ENCODE measurements at places on chromosomes 16 and 17.

GRCh38 chr16:54282202-54282927, 4.2 kb downstream of the IRX3 start:
- peak; percentile 76 for DNase-seq

DNA sequence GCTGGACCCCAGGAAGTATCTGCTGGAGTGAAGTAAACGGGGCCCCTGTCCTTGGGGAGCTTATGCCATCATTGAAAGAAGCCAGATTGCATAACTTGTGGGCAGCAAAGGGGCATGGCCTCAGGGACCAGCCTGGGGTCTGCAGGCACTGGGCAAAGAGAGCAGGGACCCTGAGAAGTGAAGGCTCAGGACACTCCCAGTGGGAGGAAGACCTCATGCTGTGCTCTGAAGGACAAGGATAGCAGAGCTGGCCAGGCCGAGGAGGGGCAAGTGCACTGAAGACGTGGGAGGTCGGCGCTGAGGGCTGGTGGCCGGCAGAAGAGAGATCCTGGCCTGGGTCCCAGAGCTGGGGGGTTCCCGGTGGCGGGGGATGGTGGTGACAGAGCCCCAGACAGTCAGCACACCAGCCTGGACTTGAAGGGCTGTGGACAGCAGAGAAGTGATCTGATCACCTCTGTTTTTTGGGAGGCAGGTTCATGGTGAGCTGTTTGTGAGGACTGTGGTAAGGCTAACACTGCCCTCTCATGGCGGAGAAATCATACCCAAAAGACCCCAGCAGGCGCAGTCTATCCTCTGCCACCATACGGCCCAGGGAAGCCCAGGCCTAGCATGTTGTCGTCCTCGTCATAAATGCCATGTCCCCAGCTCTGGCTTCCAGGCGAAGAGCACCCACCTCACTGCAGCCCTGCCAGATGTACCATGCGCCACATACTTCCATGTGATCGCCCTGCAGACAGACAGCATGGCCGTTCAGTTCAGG, 7.1 kb upstream of the CNP start:
- DNase-seq, result peak; percentile 26

- no peak for DNase-seq
Observed at GRCh38 chr16:67760956-67761230, 41.8 kb upstream of the GFOD2 start.

DNA sequence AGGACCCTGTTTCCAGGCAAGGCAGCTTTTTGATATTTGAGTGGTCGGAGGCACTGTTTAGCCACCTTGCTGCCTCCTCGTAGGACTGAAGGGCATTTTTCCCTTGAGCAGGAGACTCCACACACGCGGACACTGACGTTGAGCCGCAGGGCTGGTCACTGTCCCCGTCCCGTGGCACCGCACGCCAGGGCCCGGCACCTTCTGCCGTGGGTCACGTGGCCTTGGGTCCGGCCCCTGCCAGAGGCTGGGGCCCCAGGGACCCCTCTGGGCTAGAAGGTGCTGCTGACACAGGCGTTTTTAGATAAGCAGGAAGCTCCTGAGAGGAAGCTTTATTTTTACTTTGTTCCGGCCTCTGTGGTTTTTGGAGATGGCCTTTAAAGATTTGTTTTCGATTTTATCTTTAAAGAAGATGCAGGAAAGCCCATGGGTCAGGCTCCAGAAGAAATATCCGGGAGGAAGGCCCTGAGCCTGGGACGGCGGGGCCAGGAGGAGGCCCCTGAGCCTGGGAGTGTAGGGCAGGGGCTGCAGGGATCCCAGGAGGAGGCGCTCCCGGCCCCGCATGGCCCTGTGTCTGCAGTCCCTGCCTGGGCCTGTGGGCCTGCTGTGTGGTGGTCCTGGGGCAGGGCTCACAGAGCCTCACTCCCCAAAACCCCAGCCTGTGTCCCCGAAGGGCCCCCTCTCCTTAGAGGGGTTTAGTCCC, 30.5 kb upstream of the GNG13 start:
- no peak for DNase-seq

DNA sequence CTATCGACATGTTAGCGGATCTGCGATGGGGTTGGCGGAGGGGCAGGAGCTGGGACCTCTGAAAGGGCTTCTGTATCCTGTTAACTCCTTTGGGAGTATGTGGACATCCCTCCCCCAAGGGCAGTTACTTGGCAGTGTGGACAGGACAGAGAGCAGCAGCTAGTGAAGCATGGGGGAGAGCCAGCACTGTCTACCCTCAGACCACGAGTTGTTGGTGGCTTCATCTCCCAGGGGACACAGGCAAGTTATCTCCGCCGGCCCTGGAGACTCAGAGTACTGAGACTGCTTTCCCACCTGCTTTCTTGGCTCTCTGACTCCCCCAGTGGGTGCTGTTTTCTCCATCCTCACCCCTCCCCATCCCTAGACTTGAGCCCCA, 5.3 kb upstream of the GFAP start:
- no peak for DNase-seq

GRCh38 chr16:72961115-72961832, 86.7 kb downstream of the ZFHX3 start:
- DNase-seq, result no peak

GRCh38 chr16:86492961-86493629, 17.2 kb upstream of the FOXF1 start:
- no peak for DNase-seq

- no peak for DNase-seq
Observed at GRCh38 chr17:17612085-17613022, 20.8 kb upstream of the PEMT start.

DNA sequence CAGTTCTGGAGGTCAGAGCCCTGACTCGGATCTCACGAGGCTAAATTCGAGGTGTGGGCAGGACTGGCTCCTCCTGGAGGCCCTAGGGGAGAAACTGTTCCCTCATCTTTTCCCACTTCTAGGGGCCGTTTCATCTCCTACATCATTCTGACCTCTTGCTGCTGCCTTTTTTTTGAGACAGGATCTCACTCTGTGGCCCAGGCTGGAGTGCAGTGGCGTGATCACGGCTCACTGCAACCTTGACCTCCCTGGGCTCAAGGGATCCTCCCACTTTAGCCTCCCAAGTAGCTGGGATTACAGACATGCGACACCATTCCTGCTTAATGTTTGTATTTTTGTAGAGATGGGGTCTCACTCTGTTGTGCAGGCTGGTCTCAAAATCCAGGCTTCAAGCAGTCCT, 244.1 kb upstream of the GSE1 start:
- DNase-seq, result no peak

DNA sequence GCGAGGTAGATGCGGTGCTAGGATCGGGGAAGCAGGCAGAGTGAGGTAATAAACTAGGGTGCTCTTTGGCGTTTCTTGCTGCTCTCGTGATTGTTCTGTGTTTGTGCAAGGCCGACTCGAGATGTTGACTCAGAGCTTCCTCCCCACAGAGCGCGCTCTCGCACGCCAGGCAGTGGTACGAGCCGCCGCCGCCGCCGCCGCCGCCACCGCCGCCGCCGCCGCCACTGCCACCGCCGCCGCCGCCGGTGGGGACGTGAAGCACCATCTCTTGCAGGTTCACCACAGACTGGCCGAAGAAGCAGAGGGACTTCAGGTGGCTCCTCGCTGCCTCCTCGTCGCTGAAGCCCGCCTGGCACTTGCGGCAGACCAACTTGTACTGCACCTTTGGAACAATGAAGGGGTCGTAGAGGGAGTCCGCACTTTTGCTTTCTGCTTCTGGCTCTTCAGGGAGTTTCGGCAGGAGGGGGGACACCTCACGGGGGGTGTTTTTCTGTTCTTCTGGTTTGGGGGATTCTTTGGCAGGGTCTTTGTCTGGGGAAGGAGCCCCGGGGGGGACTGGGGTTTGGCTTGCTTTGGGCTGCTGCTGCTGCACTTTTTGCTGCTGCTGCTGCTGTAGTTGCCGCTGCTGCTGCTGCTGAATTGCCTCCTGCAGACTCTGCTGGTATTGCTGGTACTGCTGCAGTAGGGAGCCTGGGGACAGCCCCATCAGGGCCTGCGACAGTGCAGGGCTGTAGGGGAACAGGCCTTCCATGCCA, 260.2 kb downstream of the ZFHX3 start:
- DNase-seq, result peak; percentile 67

GRCh38 chr17:41498276-41498675, 7.1 kb downstream of the KRT13 start:
- DNase-seq, result no peak

GRCh38 chr16:86751076-86752030, 173.0 kb downstream of the FOXL1 start:
- no peak for DNase-seq

- DNase-seq, result no peak
Observed at GRCh38 chr17:81135505-81136278, 29.6 kb upstream of the PVALEF start.

DNA sequence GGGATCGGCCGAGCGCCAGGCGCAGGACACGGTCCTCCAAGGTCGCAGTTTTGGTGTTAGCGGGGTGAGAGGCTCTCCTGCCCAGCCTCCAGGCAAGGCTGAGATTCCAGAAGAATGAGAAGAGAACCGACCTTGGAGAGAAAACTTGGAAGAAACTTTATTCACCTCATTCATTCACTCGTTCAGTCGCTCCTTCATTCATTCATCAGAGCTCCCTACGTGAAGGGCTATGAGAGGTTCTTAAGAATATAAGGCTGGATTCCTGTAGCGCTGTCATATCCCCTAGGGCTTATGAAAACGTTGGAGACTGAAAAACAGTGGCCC, 991 bp upstream of the MYH10 start:
- no peak for DNase-seq

GRCh38 chr17:63675231-63675606, 24.7 kb downstream of the LIMD2 start:
- DNase-seq, result no peak

GRCh38 chr16:47524007-47524405, 62.9 kb downstream of the PHKB start:
- DNase-seq, result no peak

DNA sequence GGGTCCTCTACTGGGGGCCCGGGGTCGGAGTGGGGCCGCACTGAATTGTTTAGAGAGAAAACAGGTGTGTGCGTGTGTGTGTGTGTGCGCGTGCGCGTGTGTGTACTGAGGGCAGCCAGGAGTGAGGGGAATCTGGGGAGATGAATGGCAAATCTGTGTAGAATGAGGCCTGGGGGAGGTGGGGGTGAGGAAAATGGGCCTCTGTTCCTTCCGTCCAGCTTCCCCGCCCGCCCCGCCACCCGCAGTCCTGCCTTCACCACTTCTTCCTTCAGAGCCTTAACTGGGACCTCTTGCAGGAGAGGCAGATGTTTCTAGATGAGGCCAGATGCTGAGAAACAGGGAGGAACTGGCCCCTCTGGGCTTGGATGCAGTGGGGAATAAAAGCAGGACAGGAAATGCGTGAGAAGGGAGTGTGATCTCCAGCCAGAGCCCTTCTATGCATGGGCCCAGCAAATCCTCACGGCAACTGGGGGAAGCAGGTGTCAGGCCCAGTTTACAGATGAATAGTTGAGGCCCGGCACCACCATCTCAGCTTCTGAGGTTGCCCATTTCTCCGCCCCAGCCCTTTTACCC, 29.7 kb upstream of the NGFR start:
- no peak for DNase-seq

DNA sequence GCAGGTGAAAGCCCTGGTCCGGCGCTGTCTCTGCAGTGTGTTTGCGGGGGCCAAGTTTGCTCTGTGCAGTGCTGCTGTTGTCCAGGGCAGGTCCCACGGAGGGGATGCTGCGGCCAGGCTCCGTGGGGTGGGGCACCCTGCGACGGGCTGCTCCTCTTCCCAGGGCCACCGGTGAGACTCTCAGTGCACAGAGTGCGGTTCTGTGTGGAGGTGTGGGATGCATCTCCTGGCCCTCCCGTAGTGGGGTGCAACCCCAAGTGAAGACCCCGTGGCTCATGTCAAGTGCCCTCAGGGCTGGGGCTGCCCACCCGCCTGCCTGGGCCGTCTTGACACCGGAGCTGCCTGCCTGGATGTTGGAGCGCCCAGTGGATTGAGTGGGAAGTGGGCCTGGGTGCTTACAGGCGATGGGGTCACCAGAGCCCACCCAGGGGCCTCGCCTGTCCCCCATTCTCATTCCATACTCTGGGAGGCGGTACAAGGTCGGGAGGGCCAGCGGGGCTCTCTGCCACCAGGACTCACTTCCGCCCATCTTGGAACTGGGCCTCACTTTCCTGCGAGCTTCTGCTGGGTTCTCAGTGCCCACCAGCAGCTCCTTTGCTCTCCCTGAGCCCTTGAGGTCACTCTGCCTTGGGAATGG, 119.9 kb downstream of the BANP start:
- peak; percentile 37 for DNase-seq

GRCh38 chr17:6948976-6949375, 46.9 kb upstream of the ALOX12 start:
- no peak for DNase-seq

DNA sequence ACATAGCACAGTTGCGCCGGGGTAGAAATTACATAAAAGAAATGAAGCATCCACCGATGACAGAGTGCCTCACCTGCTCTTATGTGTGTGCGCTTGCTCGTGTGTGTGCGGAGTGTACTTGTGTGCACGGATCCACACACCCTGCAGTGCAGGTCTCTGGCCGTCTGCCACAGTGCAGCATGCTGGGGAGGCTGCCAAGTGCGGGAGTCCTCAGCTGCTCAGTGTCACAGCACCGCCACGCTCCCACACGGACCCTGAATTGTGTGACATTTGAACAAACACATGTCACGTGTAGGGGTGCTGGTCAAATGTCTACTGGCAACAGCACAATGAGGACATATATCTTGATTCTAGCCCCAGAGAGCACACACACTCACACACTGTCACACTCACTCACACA, 243.0 kb upstream of the MYOCD start:
- peak; percentile 27 for DNase-seq

- peak; percentile 72 for DNase-seq
Observed at GRCh38 chr17:78128551-78129350, at the start of gene TMC6. TMC6 (minus strand) TSS chr17:78128755; CDS start chr17:78126832, 1,923 bp downstream.

GRCh38 chr17:58415371-58416055, 1.8 kb downstream of the RNF43 start:
- peak; percentile 59 for DNase-seq

GRCh38 chr17:75590849-75591721, 3.5 kb downstream of the MYO15B start:
- peak; percentile 15 for DNase-seq

DNA sequence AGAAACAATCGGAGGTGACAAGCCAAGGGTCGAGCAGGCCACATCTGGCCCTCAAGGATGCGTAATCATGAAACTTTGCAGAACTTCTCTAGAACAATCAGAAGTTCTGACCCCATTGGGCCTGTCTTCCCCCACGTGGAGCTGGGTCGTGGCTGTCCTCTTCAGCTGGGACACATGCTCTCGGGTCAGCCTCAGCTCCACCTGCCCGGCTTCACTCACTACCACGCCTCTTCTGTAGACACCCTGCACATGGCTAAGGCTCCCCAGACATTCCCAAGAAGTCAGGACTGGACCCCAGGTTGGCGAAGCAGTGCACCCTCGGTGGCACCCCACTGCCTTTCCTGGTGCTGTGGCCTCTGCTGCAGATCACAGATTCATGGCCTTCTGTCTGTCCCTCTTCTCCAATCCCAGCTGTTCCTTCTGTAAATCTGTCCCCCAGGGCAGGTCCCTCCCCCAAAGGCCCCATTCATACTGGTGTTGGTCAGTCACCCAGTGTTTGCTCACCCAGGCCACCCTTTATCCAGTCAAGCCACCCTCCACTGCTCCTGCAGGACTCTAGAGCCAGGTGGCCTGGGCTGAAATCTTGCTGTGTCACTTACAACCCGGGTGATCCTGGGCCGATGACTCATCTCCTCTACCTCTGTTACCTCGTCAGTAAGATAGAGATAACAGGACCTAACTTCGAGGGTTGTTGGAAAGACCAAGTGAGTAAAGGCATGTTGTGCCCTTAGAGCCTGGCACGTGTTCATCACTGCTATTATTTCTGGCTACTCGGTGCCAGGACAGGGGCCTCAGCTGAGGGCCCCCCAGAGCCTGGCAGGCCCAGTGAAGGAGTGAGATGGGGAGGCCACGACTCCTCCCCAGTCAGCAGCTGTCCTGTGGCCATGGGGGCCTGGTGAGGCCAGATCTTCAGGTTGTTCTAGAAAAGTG, 1.4 kb upstream of the SLC5A11 start:
- DNase-seq, result no peak

All from heart left ventricle (tissue), 16 donors.